HT1080 (cell line): ENCODE measurements at places on chromosomes 7 and 10. TPM values are rescaled to one million over a fixed set of nuclear protein-coding genes. Genes with fewer than 3 reads are reported as not detected.

Gene TFR2
- total RNA-seq = not detected in 2 replicates

Gene SLC16A9
- total RNA-seq = 0.73 and 1.2 TPM in 2 replicates

Gene ZNF488
- 0.10 and 0.11 TPM in 2 replicates for total RNA-seq

Gene FGL2
- total RNA-seq = not detected in 2 replicates

Gene GIMAP1
- not detected in 2 replicates for total RNA-seq

Gene OR2A42
- total RNA-seq = not detected in 2 replicates

Gene LEP
- total RNA-seq = not detected in 2 replicates

Gene ANXA8
- total RNA-seq = 0.23 and 0.88 TPM in 2 replicates

Gene ITPRID1
- not detected in 2 replicates for total RNA-seq

Gene ACTA2
- total RNA-seq = 14.1 and 23.6 TPM in 2 replicates

Gene JAKMIP3
- 0.03 TPM in 2 replicates for total RNA-seq

Gene TAS2R38
- total RNA-seq = not detected in 2 replicates

Gene PIK3CG
- 1.9 and 2.1 TPM in 2 replicates for total RNA-seq

Gene AMZ1
- total RNA-seq = not detected in 2 replicates

Gene AKR1D1
- total RNA-seq = not detected in 2 replicates

Gene GIMAP8
- not detected in 2 replicates for total RNA-seq

Gene LRRN3
- not detected in 2 replicates for total RNA-seq

Gene SMARCD3
- total RNA-seq = 9.5 and 11.8 TPM in 2 replicates

Gene OGDHL
- 9.5 and 10.7 TPM in 2 replicates for total RNA-seq

Gene ASAH2B
- total RNA-seq = 2.5 and 13.2 TPM in 2 replicates

Gene LIPK
- total RNA-seq = not detected in 2 replicates

Gene COL28A1
- total RNA-seq = not detected in 2 replicates

Gene PTF1A
- not detected in 2 replicates for total RNA-seq

Gene HTR7
- total RNA-seq = 16.8 and 19.4 TPM in 2 replicates

Gene CHPF2
- 40.0 and 46.1 TPM in 2 replicates for total RNA-seq

Gene TBATA
- total RNA-seq = not detected in 2 replicates

Gene ACHE
- total RNA-seq = 0.27 TPM in 1 of 2 replicates, not detected in the other

Gene PNLIPRP1
- total RNA-seq = not detected in 2 replicates

Gene PTER
- 5.8 and 9.5 TPM in 2 replicates for total RNA-seq

Gene ZNF117
- 0.03 and 0.08 TPM in 2 replicates for total RNA-seq

Gene FAM25A
- total RNA-seq = not detected in 2 replicates

Gene CYP3A4
- total RNA-seq = 0.05 TPM in 1 of 2 replicates, not detected in the other

Gene PBLD
- total RNA-seq = 2.0 and 2.3 TPM in 2 replicates

Gene TRPV6
- total RNA-seq = not detected in 2 replicates

Gene ORC5
- total RNA-seq = 32.8 and 58.7 TPM in 2 replicates
